Transverse colon (tissue), 4 donors: ENCODE measurements at places on chromosomes 2 and 18.

GRCh38 chr2:216231867-216232266 is 122.7 kb downstream of the XRCC5 start:
- no peak for DNase-seq

DNA sequence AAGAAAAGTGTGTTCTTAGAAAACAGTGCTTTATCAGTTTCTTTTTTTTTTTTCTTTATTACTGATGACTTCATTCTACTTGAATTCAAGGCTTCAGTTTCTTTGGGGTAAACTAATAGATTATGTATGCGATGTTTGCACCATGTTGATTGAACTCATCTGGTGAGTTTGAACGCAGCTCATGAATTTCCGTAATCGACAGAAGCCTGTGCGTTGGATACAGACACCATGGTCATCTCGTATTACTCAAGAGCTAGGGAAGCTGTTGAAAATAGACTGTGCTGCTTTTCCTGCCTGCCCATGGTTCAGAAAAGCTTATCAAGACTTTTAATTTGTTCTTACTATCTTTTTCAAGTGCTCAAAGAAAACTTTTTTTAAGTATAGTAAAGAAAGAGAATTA is 185.5 kb upstream of the NRP2 start:
- DNase-seq: no peak

DNA sequence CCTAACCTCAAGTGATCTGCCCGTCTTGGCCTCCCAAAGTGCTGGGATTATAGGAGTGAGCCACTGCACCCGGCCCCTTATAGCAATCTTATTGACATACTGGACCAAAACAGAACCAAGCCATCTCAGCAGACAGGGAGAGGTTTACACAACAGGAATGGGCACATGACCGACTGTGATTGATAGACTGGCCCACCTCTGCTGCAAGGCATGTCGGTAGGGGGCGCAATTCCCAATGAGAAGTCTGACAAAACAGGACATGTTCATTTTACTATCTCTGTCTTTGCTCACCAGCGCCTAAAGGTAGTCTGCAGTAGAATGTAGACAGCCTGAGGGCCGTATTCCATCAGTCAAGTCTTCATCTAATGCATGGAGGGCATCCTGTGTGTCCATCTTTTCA is 2.0 kb downstream of the LYPD6B start:
- DNase-seq: peak; percentile 45

GRCh38 chr18:8989017-8989416 is 113.5 kb upstream of the NDUFV2 start:
- DNase-seq: no peak

GRCh38 chr2:217267758-217268157 is 407.9 kb upstream of the TNP1 start:
- DNase-seq: no peak

GRCh38 chr2:187003611-187004010 is 154.6 kb upstream of the ZSWIM2 start:
- DNase-seq: no peak

DNA sequence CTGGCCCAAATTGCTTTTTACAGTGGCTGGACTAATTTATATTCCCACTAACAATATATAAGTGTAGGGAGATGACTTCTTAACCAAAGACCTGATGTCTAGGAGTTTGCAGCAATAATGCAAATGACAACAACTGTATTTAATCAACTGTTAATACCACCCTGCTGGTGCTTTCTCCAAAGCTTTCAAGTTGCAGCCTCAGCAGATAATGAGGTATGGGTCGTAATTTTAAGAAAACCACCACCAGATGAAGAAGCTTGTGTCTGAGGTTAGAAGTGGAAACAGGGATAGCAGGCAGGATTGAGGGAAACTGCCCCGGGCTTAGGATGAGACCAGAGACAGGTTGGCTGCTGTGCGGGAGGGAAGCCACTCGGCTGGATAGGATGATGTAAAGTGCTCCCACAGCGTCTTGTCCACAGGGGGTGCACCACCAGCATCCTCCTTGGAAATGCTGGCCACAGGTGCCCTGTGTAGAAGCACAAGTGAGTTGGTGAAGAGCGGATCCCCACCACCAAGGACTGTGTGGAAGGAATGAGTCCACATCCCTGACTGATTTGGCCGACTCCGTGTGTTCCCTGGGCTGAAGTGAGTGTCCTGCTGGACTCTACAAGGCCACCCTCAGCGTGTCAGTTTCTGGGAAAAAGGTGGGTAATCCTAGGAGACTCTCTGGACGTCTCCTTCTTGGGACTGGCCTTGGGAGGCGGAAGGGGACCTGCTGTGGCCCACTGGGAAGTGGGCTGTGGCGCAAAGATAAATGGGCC is 76.1 kb upstream of the SMAD2 start:
- DNase-seq: no peak

- no peak for DNase-seq
Observed at GRCh38 chr2:43842866-43843226, 4.1 kb downstream of the ABCG8 start.

GRCh38 chr2:14424478-14425390 is 207.8 kb upstream of the LRATD1 start:
- no peak for DNase-seq

DNA sequence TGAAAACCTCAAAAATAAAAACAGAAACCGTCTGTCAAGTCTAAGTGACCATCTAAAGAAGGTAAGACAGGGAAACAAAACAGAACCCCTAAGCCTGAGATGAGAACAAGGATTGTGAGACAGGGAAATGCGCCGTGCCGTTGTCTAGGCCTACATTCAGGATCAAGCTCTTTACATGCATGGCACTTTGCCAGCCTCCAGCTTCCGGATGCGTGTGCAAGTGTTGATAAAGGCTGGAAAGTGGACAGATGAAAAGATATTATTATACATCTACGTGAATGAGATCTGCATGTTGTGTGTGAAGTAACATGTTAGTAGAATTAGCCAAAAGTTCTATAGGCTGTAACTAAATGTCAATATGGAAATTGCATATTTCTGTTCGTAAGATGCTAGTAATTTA is 28.6 kb upstream of the TMEM87B start:
- DNase-seq: no peak

DNA sequence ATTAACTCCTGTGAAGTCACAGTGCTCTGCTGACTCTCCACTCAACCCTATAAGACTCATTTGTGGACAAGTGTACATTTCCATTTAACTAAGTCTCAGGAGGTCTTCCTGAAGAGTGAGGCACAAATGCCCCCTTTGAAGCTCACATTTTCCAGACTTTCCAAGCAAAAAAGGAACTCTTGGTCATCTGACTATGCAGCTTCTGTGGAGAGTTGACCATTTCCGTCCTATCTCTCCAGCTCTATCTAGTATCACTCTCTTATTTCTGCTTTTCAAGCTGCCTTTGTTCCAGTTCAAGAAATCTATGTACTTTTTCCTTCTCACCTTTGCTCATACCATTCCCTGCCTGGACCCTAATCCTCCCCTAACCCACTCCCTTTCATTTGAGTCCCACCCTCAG is 77.0 kb downstream of the ANTXR1 start:
- DNase-seq: no peak

DNA sequence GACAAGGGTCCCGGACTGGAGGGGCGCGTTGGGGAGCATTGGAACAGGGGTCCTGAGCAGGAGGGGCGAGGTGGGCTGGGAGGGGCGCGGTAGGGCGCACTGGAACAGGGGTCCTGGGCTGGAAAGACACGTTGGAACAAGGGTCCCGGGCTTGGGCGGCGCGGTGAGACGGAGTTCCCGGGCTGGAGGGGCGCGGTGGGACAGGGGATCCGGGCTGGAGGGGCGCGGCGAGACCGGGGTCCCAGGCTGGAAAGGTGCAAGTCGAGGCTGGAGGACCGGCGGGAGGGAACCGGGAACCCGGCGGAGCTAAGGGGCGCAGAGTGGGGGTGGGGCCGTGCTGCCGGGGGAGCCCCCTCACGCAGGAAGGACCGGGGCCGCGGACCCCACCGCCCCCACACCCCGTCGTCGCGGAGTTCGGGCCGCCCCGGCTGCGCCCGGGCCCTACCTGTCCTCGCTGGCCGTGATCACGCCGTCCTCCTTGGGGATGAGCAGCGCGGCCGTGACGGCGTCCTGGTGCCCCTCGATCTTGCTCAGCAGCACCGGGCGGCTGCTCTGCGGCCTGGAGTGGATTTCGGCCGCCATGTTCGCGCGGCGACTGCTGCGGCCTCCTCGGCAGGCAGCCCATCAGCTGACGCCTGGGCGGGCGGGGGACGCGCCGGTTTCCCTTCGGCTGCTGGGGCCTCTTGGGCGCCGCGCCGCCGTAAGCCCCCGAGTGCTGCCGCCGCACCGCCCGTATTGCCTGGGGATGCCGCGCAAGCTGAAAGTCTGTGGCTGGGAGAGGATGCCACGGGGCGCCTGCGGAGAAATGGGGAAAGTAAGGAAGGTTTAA is at the start of gene WDFY1:
Gene WDFY1 (minus strand): TSS at position 633 of the 829 bp plus-strand sequence. CDS start 51 bp downstream, at position 582.
- peak; percentile 92 for DNase-seq

GRCh38 chr2:18495058-18495457 is 65.4 kb downstream of the RDH14 start:
- no peak for DNase-seq

DNA sequence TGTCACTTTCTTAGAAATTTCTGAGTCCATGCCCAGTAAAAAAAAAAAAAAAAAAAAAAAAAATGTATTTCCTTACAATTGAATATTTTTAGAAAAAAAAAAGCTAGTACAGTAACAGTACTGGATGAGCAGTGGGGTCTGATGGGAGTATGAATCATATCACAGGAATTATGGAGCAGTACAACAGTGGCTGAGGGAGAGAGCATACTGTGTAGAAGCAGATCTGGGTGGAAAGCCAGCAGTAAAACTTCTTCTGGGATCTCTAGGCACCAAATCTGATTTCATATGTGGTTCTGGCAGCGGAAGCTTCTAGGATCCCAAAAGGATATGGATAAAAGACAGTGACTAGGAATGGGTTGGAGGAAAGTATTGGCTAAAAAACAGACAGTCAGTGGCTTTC is 414.9 kb upstream of the FSHR start:
- DNase-seq: no peak

GRCh38 chr2:195026261-195026660 is 630.8 kb upstream of the SLC39A10 start:
- DNase-seq: no peak

DNA sequence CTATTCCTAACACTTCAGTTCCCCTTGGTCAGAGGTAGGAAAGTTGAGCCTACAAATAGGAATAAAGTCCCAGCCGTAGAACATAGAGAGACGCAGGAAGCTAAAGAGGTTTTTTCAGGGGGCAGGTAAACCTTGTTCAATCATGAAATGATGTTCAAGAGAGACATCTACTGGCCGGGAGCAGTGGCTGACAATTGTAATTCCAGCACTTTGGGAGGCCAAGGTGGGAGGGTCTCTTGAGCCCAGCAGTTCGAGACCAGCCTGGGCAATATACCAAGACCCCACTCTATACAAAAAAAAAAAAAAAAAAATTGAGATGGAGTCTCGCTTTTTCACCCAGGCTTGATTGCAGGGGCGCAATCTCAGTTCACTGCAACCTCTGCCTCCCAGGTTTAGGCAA is 66.7 kb upstream of the DNAJC10 start:
- peak; percentile 9 for DNase-seq

- DNase-seq: no peak
Observed at GRCh38 chr2:120586507-120587278, 149.0 kb upstream of the GLI2 start.

GRCh38 chr2:230225486-230225885 is at the start of gene SP140:
TSS of gene SP140 (plus strand) at chr2:230225736. CDS start at chr2:230225845, 109 bp downstream.
- DNase-seq: peak; percentile 73

GRCh38 chr2:138712212-138712979 is 67.8 kb downstream of the NXPH2 start:
- no peak for DNase-seq

DNA sequence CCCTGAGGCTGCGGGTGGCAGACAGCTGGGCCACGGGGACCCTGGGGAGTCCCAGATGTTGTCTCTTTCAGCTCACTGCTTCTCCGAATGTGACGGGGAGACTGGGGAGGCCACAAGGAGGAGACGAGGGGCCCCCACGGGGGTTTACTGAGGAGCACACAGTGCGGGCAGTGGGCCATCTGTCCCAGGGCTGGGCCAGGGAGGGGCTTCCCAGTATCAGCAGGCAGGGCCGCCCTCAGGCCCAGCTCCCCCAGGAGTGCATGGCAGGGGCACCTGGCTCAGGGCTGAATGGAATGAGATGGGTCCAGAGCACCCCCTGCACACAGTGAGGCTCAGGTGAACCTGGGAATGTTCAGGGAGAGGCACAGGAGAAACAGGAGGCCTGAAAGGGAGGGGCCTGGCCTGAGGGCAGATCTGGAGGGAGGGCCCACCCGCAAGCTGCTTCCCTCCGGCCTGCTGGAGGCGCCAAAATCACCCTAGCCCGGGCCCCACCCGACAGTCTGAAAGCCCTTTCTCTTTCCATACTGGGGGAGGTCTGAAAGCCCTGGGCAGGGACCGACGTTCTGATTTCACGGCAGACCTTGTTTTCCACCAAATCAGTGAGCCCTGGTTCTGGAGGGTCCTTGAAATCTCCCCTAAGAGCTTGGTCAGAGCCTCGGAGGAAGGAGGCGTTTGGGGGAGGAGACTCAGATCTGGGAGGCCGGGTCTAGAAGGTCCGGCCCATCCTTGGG is 35.5 kb upstream of the PTMA start:
- peak; percentile 87 for DNase-seq
